ENCODE measurements at places on chromosomes 5 and 9. TPM values are rescaled to one million over a fixed set of nuclear protein-coding genes. Genes with fewer than 3 reads are reported as not detected.

The ERAP2 gene
- total RNA-seq, result 14.8 TPM

The SPINK6 gene
- total RNA-seq, result not detected

The MEIKIN gene
- not detected for total RNA-seq

The ZNF618 gene
- total RNA-seq, result 15.5 TPM

The GPR151 gene
- total RNA-seq, result not detected

The ELOVL7 gene
- 32.1 TPM for total RNA-seq

The JAKMIP2 gene
- total RNA-seq, result 14.6 TPM

The GFI1B gene
- not detected for total RNA-seq

The POLE3 gene
- 20.6 TPM for total RNA-seq

The PCDHB5 gene
- 4.4 TPM for total RNA-seq

The BDP1 gene
- total RNA-seq, result 44.0 TPM

The PCDHGA4 gene
- total RNA-seq, result 10.6 TPM

The HOMER1 gene
- total RNA-seq, result 8.7 TPM

The PCDHGC4 gene
- total RNA-seq, result 4.5 TPM

The SPOCK1 gene
- 52.4 TPM for total RNA-seq

The CCDC180 gene
- total RNA-seq, result 8.2 TPM

The TMEM215 gene
- 9.7 TPM for total RNA-seq

The NFIB gene
- total RNA-seq, result 137 TPM

The SURF2 gene
- 13.6 TPM for total RNA-seq

The FBXL7 gene
- total RNA-seq, result 40.4 TPM

The SLCO6A1 gene
- total RNA-seq, result not detected

The SPINK7 gene
- not detected for total RNA-seq

The SPATA31C1 gene
- not detected for total RNA-seq

The EQTN gene
- 0.49 TPM for total RNA-seq

The KCNMB1 gene
- 1.4 TPM for total RNA-seq

The CDC23 gene
- total RNA-seq, result 22.9 TPM

The GAPT gene
- 2.9 TPM for total RNA-seq
